ENCODE measurements at places on chromosomes 2 and 18. TPM values are rescaled to one million over a fixed set of nuclear protein-coding genes. Genes with fewer than 3 reads are reported as not detected.
A peak's percentile ranks its signal among the peaks of the same experiment; 100 is the strongest.

Gene KLHL30
- total RNA-seq, result 0.13 TPM

Gene WNT6
- total RNA-seq, result 0.37 TPM

Gene CFC1
- not detected for total RNA-seq

GRCh38 chr2:8090748-8091700, 590.8 kb upstream of the ID2 start:
- H3K4me3 ChIP-seq, result no peak overlapping the region
- H3K36me3 ChIP-seq, result no peaks in the 10 kb centered on the region
- DNase-seq, result no peak
- no peak overlapping the region for H3K27ac ChIP-seq

Gene GCG
- total RNA-seq, result 55.8 TPM

GRCh38 chr2:101622210-101623030, 75.1 kb upstream of the MAP4K4 start:
- H3K27me3 ChIP-seq, result no peaks in the 10 kb centered on the region
- H3K27ac ChIP-seq, result no peak overlapping the region
- H3K36me3 ChIP-seq, result no peaks in the 10 kb centered on the region
- DNase-seq, result no peak
- no peak overlapping the region for H3K4me3 ChIP-seq

DNA sequence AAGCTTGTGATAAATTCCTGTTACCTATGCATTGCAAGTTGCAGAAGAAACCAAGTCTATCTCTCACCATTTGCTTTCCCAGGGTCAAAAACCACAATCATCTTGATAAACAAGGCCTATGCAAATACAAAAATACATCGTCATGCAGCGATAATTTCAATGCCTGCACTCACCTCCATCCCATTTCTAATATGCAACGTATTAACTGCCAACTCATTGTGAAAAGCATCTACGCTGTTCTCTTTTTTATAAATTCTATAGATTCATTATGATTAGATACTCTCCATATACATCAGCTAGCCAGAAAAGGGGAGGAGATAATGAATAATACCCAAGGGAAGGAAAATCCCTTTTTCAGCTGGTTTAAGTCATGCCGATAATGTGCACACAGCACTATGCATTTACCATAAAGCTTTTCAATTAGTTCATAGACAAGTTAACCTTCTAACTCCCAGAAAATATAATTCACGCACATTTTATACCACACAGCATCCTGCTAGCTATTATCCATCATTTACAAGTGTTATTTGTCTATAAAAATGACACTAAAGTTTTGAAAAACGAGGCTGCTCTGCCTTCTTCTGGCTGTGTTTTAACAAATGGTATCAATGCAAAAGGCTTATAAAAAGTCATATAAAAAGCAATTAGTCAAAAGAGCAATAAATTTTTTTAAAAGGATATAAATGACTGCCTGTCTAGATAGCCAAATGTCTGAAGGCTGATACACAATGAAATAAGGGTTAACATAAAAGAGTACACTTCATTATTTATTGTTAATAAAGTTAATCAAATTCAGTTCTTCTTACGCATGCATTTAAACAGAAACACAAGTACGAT, 77.6 kb downstream of the AFF3 start:
- H3K27me3 ChIP-seq, result no peaks in the 10 kb centered on the region
- no peak overlapping the region for H3K4me3 ChIP-seq
- no peaks in the 10 kb centered on the region for H3K36me3 ChIP-seq

Gene GALNT5
- 52.4 TPM for total RNA-seq

GRCh38 chr2:85992611-85993010, 103.8 kb upstream of the ST3GAL5 start:
- H3K36me3 ChIP-seq, result no peaks in the 10 kb centered on the region
- no peak overlapping the region for H3K4me3 ChIP-seq
- H3K27ac ChIP-seq, result no peak overlapping the region
- no peak for DNase-seq
- no peaks in the 10 kb centered on the region for H3K4me1 ChIP-seq
- H3K27me3 ChIP-seq, result no peaks in the 10 kb centered on the region

- no peak overlapping the region for H3K27ac ChIP-seq
- H3K4me1 ChIP-seq, result no peaks in the 10 kb centered on the region
- no peak overlapping the region for H3K4me3 ChIP-seq
- DNase-seq, result no peak
- no peaks in the 10 kb centered on the region for H3K36me3 ChIP-seq
Measured at GRCh38 chr2:63712748-63713147, 124.0 kb downstream of the MDH1 start.

Gene GPAT2
- total RNA-seq, result 2.4 TPM

Gene ZBTB7C
- 25.1 TPM for total RNA-seq

Gene GKN2
- 0.32 TPM for total RNA-seq

Gene TTN
- total RNA-seq, result 1.8 TPM

DNA sequence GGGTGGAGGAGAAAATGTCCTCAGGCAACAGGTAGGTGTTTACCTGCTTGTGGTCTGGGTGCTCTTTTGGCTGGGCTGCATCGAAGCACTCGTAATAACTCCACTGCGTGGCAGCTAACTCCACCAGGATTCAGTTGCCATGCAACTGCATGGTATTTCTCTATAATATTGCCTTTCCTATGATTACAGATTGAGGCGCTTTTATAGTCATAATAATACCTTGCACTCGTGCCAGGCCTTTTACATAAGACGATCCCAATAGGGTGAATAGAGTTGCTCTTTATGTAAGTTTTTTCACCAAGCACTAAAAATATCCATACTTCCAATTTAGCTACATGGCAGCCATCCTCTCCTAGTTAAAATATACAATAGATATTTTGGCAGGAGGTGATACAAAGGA, 19.7 kb upstream of the NYAP2 start:
- no peak overlapping the region for H3K4me3 ChIP-seq
- H3K36me3 ChIP-seq, result no peaks in the 10 kb centered on the region
- no peaks in the 10 kb centered on the region for H3K27me3 ChIP-seq
- H3K4me1 ChIP-seq, result no peaks in the 10 kb centered on the region
- DNase-seq, result no peak

DNA sequence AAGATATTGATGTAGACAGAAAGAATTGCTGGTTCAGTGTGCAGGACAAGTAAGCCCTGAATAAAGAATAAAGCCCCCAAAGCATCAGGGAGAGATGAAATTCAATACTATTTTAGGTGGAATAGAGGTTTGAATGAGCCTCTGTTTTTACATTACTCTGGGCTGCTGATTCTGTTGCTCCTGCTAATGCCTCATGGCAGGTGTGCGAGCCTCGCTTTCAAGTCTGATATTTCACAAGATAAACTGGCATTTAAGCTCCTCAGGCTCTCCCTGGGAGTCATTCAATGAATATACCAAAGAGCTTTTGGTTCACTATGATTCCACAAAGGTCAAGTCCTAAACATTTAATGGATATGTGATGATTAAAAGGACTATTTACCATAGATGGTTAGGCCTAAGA, 601.0 kb upstream of the SLC39A10 start:
- no peak for DNase-seq
- no peaks in the 10 kb centered on the region for H3K36me3 ChIP-seq
- no peak overlapping the region for H3K4me3 ChIP-seq
- H3K27ac ChIP-seq, result no peak overlapping the region
- H3K27me3 ChIP-seq, result no peaks in the 10 kb centered on the region

Gene CCNYL1
- 19.9 TPM for total RNA-seq

DNA sequence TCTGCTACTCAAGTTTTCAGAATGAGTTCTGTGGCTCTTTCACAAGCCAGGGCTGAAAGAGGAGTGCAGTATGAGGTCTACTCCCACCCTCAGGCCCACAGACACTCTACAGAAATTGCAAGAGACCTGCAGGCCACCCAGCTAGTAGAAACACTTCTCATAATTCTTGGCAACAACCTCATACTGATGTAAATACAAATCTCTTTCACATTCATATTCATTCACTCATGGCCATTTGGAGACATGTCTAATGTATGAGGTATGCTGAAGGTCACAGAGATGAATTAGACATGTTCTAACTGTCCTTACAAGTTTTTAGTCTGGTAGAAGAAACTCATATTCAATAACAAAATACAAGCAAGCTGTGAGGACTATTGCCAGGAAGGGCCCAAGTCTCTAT, 83.8 kb upstream of the KLHL29 start:
- H3K27ac ChIP-seq, result no peak overlapping the region
- no peak overlapping the region for H3K4me3 ChIP-seq
- H3K27me3 ChIP-seq, result no peaks in the 10 kb centered on the region
- no peak for DNase-seq
- H3K36me3 ChIP-seq, result no peaks in the 10 kb centered on the region

DNA sequence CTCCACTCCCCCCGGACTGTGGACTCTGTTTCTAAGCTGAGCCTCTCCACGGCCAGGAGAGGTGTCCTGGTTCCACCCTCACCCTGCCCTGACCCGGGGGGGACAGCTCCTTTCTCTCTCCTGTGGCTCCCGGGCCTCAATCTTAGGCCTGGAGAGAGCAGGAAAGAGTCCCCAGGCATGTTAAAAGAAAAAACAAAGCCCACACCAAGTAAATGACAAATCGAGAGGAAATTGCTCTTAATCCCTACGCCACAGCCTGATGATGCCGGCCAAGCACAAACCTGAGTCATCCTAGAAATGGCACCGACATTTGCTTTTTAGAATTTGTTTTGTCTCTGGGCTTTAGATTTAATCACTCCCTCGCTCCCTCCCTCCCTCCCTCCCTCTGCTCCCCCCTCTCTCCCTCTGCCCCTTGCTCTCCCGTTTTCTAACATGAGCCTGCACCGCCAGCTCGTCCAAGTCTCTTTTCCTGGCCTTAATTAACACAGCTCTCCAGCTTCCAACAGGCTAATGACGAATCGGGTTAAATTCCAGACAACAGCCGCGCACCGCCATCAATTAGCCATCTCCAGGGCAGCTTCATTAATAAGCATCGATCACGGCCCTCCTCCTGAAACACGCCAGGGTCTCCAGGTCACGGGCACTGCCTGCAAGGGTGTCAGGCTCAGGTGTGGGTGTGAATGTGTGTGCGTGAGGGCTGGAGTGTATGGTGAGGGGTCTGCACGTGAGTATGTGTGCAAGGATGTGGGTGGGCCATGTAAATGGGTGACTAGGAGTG, 230.8 kb downstream of the CELF4 start:
- H3K36me3 ChIP-seq, result no peaks in the 10 kb centered on the region
- no peak for DNase-seq
- H3K27me3 ChIP-seq, result no peaks in the 10 kb centered on the region
- no peak overlapping the region for H3K27ac ChIP-seq

- H3K4me3 ChIP-seq, result no peak overlapping the region
- H3K27me3 ChIP-seq, result no peaks in the 10 kb centered on the region
- no peak for DNase-seq
- H3K27ac ChIP-seq, result no peak overlapping the region
- H3K36me3 ChIP-seq, result no peaks in the 10 kb centered on the region
- no peaks in the 10 kb centered on the region for H3K4me1 ChIP-seq
Measured at GRCh38 chr2:239826376-239826775, 198.8 kb downstream of the NDUFA10 start.

- no peaks in the 10 kb centered on the region for H3K36me3 ChIP-seq
- no peak overlapping the region for H3K27ac ChIP-seq
- no peak overlapping the region for H3K4me3 ChIP-seq
- no peaks in the 10 kb centered on the region for H3K27me3 ChIP-seq
Measured at GRCh38 chr2:218745559-218746469, 35.2 kb downstream of the TTLL4 start.

Gene HTR2B
- 0.27 TPM for total RNA-seq

DNA sequence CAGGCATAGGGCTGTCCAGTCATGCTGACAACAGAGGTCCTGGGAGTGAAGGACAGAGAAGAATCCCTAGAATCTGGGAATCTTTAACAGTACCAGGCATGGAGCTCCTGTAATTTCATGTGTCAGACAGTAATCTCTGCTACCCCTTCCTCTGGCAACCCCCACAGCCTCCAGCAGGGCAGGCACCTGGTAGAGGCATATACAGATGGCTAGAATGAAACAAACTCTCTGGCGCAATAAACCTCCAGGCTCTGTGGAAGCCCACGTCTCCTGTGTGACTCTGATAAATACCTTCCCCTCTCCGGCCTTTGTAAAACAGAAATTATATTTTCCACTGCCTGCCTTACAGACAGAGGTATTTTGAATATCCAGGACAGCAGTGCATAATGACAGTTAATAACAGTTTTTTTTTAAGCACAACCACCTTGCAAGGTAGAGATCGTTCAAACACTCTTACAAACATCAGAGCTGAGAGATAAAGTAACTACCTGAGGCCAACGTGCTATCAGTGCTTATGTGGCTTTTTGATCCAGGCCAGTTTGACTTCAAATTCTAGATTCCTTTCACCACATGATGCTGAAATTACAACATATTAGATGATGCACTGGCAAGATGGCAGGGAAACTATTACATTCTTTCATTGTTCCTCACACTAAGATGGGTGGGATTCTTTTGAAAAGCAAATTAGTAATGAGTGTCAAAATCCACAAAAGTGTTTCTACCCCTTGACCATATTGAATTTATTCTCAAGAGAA, 47.7 kb upstream of the TMEM247 start:
- H3K27me3 ChIP-seq, result no peaks in the 10 kb centered on the region
- no peak overlapping the region for H3K27ac ChIP-seq
- no peak overlapping the region for H3K4me3 ChIP-seq

GRCh38 chr18:50970006-50970405, 2.2 kb downstream of the ELAC1 start:
- H3K27ac ChIP-seq, result peak overlapping the region; percentile 18
- H3K4me1 ChIP-seq, result peaks cover 6% of the 10 kb centered on the region
- no peaks in the 10 kb centered on the region for H3K27me3 ChIP-seq
- peak; percentile 74 for DNase-seq
- no peaks in the 10 kb centered on the region for H3K36me3 ChIP-seq

GRCh38 chr2:231259104-231259503, 60.7 kb downstream of the ARMC9 start:
- no peaks in the 10 kb centered on the region for H3K27me3 ChIP-seq
- peaks cover 4% of the 10 kb centered on the region for H3K4me1 ChIP-seq
- H3K4me3 ChIP-seq, result no peak overlapping the region
- H3K27ac ChIP-seq, result no peak overlapping the region
- no peaks in the 10 kb centered on the region for H3K36me3 ChIP-seq
- no peak for DNase-seq

- H3K4me3 ChIP-seq, result no peak overlapping the region
- H3K36me3 ChIP-seq, result no peaks in the 10 kb centered on the region
- H3K27me3 ChIP-seq, result no peaks in the 10 kb centered on the region
- DNase-seq, result no peak
- H3K27ac ChIP-seq, result no peak overlapping the region
Measured at GRCh38 chr2:205749078-205749477, 66.8 kb downstream of the NRP2 start.

Gene CGREF1
- total RNA-seq, result 3.1 TPM

Gene NPPC
- total RNA-seq, result not detected

Gene TEX44
- total RNA-seq, result not detected

Gene GALR1
- total RNA-seq, result 0.16 TPM

Gene SRD5A2
- total RNA-seq, result not detected

GRCh38 chr18:1732143-1732542, 827.5 kb downstream of the ADCYAP1 start:
- no peaks in the 10 kb centered on the region for H3K4me1 ChIP-seq
- no peaks in the 10 kb centered on the region for H3K36me3 ChIP-seq
- H3K27ac ChIP-seq, result no peak overlapping the region
- no peaks in the 10 kb centered on the region for H3K27me3 ChIP-seq

- H3K36me3 ChIP-seq, result no peaks in the 10 kb centered on the region
- no peak overlapping the region for H3K4me3 ChIP-seq
- H3K27me3 ChIP-seq, result no peaks in the 10 kb centered on the region
- no peaks in the 10 kb centered on the region for H3K4me1 ChIP-seq
- H3K27ac ChIP-seq, result no peak overlapping the region
- DNase-seq, result no peak
Measured at GRCh38 chr2:119276864-119277263, 53.2 kb downstream of the STEAP3 start.

All from colonic mucosa (tissue), 4 donors.